ENCODE measurements at places on chromosomes 5 and 9. TPM values are rescaled to one million over a fixed set of nuclear protein-coding genes. Genes with fewer than 3 reads are reported as not detected.

DNA sequence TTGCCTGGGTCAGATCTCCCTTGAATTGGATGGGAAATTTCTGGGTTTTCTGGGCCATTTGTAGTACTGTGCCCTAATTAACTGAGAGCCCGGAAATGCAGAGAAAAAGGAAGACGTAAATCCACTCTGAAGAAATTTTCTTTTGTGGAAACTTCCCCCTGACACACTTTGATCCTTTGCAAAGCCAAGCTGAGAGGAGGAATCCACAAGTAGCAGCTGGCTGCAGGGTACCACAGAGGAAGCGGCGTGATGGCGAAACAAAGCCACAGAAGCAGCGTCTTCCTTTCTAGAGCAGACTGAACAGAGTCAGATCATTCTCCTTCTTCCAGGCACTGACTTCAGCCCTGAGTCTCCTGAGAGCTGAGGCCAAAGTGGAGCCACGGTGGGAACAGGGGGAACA lies 47.1 kb upstream of the ZNF354A start:
- DNase-seq, result no peak

GRCh38 chr9:36725777-36726356 lies 153.2 kb downstream of the MELK start:
- no peak for DNase-seq

GRCh38 chr5:150142959-150143349 lies 12.7 kb downstream of the PDGFRB start:
- no peak for DNase-seq

DNA sequence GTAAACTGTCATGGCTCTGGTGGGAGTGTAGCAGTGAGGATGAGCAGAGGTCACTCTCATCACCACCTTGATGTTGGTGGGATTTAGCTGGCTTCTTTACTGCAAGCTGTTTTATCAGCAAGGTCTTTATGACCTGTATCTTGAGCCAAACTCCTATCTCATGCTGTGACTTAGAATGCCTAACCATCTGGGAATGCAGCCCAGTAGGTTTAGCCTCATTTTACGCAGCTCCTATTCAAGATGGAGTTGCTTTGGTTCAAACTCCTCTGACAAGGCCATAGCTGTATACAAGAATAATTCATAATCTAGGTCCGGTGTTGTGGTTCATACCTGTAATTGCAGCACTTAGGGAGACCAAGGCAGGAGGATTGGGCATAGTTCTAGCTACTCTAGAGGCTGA lies 85.1 kb downstream of the ARRDC3 start:
- DNase-seq, result no peak

DNA sequence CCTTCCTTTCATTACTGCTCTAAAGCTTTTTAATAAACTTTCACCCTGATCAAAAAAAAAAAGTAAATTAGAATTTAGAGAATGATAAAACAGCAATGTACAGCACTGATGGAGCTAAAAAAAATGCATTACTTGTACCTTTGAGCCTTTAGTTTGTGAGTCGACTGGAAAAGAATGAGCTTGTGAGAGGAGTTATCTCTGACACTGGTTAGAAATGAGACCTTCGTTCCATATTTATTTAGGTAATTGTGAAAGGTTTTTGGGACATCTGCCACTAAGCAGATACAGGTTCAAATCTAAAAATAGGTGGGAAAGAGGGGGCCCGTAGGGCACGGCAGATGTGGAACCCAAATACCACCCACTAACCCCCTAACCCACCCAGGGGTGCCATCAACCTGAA lies 376.8 kb downstream of the ICE1 start:
- DNase-seq, result no peak

- DNase-seq, result no peak
These were observed 23.9 kb downstream of the ADAMTS2 start for GRCh38 chr5:179321206-179321987.

DNA sequence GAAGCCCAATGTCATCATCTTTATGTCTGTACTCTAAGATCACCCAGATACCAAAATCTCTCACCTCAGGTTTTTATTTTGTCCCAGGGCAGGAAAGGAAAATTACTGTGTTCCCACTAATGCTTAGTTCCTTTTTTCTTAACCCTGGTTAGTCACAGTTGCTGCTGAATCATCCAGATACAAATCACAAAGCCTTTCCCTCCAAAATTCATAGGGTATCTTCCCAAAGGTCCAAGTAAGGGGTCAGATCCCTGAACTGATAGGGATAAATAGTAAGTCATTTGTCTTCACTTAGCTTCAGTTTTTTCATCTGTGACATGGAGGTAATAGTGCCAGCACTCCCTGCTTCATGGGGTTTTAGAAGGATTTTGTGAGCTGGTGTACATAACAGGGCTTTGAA lies 2.2 kb downstream of the PLCXD3 start:
- no peak for DNase-seq

GRCh38 chr9:10032166-10032565 lies 580.6 kb downstream of the PTPRD start:
- DNase-seq, result no peak

Gene PCAT7
- 3.8 TPM for polyA plus RNA-seq

Gene IPO11
- 20.1 TPM for polyA plus RNA-seq

Gene SLC23A1
- not detected for polyA plus RNA-seq

Gene SYNPO
- polyA plus RNA-seq, result 2.3 TPM

Gene PCDHGA2
- polyA plus RNA-seq, result 0.39 TPM
